Fibroblast of gingiva (primary cell): ENCODE measurements at places on chromosomes 16 and 17.
A peak's percentile ranks its signal among the peaks of the same experiment; 100 is the strongest.

DNA sequence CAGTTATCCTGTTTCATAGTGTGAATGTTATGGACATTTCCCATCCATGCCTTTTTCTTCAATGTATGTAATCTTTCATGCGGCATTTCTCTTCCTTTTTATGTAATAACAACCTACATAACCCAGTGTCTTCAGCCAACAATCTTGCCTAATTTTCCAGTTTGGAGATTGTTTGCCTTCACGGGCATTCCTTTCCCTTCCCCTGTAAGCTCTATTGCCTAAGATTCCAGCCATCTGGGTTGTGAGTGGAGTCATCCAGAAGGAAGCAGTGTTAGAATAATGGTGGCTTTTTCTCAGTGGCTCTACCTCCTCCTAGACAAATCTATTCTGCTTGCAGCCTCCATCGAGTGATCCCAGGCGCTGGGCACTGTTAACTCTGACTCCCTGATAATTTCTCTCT is 22.3 kb downstream of the SYCE1L start:
- peak; percentile 22 for DNase-seq

DNA sequence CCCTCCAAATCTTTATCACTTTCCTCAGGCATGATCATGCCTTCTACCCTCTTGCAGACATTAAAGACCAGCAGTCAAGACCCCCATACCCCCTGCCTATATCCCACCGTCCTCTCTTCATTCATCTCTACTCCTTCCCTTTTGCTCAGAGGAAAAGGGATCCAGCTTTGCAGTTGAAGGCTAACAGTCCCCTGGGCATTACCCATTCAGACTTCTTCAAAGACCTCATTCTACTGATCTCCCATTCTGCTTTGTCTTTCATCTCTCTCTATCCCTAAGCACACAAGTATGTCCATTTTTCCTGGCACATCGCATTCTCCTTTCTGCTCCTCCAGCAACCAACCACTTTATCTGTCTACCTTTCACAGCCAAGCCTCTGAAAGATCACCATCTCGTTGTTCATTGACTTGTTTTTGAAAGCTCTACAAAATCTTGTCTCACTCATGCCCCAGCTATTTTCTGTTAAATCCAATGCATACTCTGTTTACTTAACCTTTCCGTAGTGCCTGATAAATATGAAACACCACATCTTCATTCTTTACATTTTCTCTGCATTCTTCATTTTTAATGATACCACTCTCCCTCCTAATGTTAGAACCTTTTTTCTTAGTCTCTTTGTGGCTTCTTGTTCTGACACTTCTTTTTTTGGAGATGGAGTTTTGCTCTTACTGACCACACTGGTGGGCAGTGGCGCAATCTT is 14.1 kb upstream of the LCMT1 start:
- DNase-seq: peak; percentile 43

- peak; percentile 78 for DNase-seq
Observed at GRCh38 chr17:80071116-80071841, 30.1 kb upstream of the GAA start.

DNA sequence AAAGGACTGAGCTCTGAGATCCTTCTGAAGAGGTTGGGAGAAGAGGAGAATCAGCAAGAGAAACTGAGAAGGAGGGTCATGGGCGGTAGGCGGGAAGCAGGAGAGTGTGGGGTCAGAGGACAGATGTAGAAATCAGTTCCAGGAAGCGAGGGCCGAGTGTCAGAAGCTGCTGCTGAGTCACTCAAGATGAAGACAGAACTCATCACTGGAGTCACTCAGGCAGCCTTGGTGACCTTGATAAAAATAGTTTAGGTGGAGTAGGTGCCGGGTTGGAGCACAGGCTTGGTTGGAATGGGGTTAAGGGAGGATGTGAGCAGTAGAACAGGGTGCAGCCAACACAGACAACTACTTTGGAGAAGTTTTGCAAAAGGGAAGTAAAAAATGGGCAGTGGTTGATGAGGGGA is 6.1 kb upstream of the ITGAM start:
- DNase-seq: no peak

- peak; percentile 49 for DNase-seq
Observed at GRCh38 chr17:82244413-82245133, 15.7 kb downstream of the SLC16A3 start.

GRCh38 chr17:47735536-47736011 is 2.5 kb downstream of the TBX21 start:
- DNase-seq: no peak

- DNase-seq: no peak
Observed at GRCh38 chr16:10103118-10103517, 79.1 kb downstream of the GRIN2A start.

GRCh38 chr16:59470556-59470955 is 736.4 kb upstream of the GOT2 start:
- DNase-seq: peak; percentile 25

DNA sequence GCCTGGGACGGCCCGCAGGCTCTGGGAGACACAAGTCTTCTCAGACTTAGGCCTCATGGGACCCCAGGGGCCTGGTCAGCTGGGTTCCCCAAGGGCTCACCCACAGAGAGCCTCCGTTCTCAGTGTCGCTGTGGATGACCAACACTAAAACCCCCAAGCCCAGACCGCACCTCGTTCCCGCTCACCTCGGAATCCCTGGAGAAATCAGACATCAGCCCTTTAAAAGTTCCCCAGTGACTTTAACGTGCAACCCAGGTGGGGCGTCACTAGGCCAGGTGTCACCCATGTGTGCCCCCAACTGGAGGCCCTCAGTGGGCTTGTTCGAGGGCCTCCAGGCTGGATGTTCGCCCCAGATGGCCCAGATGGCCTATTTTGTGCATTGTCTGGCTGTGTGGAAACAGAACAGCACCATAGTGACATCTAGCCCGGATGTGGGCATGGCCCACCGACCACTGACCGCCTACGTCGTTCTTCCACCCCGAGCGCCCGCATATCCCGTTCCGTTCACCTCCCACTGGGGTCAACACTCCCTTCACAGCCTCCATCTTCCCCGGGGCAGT is 52.3 kb upstream of the DNAH17 start:
- no peak for DNase-seq

DNA sequence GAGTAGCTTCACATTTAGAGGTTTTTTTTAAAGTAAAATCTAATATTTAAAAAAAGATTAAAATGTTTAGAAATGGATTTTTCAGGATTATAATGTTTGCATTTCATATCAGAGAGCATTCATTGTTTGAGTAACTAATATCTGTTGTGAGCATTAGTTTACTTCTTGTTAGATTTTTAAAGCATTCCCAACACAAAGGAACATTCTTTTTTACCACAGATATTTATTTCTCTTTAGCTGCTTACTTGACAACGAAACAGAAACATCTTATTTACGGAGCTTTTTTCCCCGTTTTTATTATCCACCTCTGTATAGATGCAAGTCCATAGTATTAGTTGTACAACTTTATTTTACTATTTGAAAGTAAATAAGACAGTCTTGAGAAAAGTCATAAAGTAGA is 53.0 kb downstream of the NFAT5 start:
- DNase-seq: peak; percentile 51

DNA sequence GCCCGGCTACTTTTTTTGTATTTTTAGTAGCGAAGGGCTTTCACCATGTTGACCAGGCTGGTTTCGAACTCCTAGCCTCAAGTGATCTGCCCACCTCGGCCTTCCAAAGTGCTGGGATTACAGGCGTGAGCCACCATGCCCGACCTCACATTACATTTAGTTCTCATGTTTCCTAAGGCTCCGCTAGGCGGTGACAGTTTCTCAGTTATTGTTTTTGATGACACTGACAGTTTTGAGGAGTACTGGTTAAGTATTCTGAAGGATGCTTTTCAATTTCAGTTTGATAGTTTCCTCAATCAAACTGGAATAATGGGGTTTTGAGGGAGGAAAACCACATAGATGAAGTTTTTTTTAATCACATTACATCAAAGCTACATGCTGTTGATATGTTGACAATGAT is 1028.5 kb downstream of the CDH8 start:
- DNase-seq: no peak

GRCh38 chr16:57889522-57889921 is 81.4 kb downstream of the CNGB1 start:
- no peak for DNase-seq

GRCh38 chr17:40906613-40907012 is 21.6 kb upstream of the KRT20 start:
- no peak for DNase-seq

GRCh38 chr17:79619636-79620206 is 8.9 kb upstream of the RBFOX3 start:
- DNase-seq: no peak

DNA sequence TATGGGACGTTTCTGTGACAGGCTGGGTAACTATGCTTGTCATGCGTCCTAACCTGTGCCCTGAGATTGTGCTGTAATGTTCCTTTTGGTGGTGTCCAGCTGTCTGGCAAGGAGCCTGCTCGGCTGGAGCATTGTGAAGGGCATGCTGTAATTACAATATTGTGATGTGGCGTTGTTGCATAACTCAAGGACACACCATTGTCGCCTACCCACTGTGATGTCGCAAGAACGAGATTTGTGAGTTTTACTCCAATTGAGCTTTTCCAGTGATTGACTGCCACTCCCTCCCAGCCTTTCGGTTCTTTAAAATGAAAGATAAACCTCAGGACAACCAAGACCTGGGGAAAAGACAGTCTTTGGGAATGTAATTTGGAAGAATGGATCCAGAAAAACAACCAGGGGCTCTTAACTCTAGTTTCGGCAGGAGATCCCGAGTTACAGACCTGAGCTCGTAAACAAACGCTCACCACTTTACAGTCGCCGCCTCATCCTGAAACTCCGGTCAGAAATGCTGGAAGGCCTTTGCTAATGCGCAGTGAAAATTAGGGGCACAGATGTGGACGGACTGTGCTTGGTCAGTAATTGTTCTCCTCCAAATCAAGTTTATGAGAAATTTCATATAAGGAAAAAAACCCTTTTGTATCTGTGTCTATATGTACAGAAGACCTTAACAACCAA is 1.3 kb downstream of the ZNF750 start:
- peak; percentile 43 for DNase-seq

- no peak for DNase-seq
Observed at GRCh38 chr17:31389657-31390381, 1.7 kb upstream of the RAB11FIP4 start.

GRCh38 chr16:77344341-77344740 is 90.5 kb downstream of the ADAMTS18 start:
- DNase-seq: no peak

- no peak for DNase-seq
Observed at GRCh38 chr16:48478393-48478792, 93.2 kb upstream of the SIAH1 start.

- DNase-seq: peak; percentile 23
Observed at GRCh38 chr17:50708050-50709000, 611 bp upstream of the ANKRD40 start.

DNA sequence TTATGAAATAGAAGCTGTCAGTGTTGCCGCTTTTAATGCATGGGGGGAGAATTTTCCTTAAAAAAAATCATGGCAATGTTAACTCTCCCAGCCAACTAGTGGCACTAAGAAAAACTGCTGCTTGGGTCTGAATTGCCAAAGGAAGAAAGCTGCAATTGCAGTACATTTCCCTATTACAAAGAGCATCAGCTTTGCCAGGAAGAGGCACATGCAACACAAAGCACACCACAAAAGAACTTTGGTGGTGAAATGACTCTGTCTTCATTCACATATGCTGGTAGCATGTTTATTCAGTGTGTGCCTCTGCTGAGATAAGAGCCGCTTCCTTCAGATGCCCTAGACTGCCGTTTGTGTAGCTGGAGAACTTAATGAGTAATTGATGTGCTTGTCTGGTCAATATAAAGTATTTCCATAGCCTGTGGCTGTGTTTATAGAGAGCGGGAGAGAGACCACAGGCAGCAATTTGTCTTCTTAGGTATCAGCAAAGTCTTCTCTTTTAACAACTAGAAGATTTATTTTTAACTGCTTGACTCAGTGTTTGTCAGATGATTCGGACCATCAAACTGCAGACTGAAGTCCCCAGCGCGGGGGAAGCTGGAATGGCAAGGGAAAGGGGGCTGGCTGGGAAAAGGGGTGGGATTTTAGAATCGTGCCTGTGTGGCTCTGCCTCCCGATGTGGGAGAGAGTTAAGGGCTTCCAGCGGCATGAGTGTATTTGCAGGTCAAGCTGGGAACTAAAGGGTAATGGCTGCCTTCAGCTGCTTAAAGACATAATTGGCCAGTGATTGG is 115.1 kb downstream of the MRTFB start:
- peak; percentile 86 for DNase-seq

DNA sequence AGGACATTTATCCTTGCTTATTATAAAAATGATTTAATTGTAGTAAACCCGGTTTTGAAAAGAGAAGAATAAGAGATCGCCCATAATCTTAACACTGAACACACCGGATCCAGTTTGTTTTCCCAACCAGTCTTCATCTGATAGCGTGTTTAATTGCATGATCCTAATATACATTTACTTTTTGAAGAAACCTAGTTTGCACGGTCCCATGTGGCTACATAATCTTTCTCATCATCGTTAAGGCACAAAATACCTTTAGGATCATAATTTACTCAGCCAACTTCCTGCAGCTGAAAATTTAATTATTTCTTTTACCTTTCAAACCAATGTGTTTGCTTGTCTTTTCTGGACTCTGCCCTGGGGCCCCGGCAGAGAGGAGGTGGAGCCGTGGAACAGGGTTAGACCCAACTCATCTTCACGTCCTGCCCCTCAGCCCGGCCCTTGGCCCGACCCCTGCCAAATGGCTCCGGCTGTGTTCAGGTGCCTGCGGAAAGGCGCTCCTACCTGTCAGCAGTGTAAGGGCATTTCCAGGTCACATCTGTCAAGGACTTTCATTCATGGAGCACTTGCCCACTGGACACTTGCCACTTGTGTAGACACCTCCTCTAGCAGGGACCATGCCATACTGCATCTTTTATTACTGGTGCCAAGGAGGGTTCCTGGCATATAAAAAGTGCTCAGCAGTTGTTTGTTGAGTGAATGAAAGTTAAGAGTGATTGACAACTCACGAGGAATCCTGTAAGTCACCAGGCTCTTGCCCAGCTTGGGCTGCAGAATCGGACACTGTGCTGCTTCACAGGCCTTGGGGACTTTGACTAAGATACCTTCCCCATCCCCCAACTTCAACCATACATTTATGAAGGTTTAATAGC is 28.6 kb downstream of the SMARCE1 start:
- no peak for DNase-seq

DNA sequence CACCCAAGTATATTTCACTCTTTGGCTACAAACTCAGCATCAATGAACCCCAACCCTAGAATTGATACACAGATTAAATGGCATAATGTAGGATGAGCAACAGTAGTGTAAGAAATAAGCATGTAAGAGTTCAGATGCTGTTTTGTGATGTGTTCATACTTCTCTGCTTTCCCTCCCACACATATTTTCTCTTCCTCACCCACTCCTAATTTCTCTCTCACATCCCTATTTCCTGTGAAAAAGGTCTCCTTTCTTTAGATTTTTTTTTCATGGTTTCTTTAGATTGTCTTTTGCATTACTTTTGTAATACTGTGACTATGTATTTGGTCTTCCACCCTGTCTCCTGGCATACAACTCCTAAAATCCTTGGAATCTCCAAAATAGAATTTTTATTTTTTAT is 21.7 kb downstream of the CREBBP start:
- no peak for DNase-seq

- no peak for DNase-seq
Observed at GRCh38 chr17:18323507-18324139, 8.5 kb downstream of the SMCR8 start.

DNA sequence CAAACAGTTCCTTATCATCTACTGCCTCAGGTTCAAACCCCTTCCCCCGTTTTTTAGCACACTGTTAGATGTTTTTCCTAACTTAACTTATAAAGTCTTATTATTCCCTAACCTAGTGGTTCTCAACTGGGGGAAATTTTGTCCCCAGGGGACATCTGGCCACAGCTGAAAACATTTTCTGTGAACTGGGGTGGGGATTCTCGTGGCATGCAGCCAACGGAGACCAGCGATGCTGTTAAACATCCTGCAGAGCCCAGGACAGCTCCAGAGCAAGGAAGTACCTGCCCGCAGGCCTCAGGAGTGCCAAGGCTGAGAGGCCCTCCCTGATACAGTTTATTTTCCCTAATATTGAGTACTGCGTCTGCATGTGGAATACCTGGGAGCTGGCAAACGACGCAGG is 24.3 kb downstream of the ZCCHC14 start:
- no peak for DNase-seq
